Ecto neural progenitor cell (in vitro differentiated cells): ENCODE measurements at places on chromosomes 13 and 19.

GRCh38 chr19:46480415-46480814 lies 9.1 kb upstream of the PNMA8A start:
- DNase-seq, result no peak

GRCh38 chr13:113979791-113980471 lies 6.1 kb upstream of the C13orf46 start:
- no peak for DNase-seq

DNA sequence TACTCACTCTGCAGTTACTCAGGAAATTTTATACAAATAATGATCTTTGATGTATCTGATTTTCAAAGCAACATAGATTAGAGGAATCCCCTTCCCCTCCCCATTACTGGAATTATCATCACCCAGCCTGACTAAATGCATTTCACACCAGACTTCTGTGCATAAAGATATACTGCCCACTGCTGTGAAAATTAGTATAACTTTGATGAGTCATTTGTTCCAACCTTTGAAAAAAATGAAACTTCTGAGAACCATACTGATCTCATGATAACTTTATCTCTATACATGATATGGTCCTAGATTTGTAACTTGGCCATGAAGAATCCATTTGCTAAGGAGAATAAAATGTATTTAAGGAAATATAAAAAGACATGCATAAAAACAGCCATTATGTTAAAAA lies 63.9 kb downstream of the GPC6 start:
- DNase-seq, result no peak

DNA sequence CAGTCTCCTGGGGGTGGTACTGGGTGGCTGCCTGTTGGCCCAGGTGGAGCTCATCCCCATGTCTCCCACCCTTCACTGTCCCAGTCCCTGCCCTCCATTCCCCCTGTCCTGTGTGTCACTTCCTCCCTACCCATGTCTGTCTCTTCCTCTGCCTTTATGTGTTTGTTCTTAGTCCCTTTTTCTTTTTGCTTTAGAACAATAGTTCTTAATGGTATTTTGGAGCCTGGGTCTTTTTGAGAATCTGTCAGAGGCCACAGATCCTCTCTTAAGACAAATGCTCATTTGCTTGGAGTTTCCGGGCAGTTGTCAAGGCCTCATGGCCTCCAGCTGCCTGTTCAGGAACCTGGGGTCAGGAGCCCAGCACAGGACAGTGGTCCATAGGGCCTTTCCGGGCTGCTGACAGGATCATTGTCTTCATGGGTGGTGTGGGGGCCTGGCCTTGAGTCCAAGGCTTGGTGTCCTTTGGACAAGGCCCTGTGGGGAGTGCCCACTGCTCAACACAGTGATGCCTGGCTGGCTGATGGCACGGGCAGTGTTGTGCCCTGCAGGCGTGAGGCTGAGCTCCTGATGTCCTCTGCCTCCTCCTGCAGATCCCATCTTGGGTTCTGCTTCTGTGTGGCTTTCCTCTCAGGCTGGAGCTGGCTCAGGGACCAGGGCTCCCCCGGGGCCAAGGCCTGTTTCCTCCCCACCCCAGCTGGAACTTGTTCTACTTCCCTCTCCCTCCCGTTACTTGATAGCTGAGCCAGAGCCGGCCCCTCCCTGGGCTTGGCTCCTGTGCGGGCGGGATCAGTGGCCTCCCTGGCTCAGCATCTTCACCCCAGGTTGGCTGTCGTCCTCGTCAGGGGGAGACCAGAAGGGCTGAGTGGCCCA lies 3.5 kb downstream of the EGLN2 start:
- DNase-seq, result no peak

DNA sequence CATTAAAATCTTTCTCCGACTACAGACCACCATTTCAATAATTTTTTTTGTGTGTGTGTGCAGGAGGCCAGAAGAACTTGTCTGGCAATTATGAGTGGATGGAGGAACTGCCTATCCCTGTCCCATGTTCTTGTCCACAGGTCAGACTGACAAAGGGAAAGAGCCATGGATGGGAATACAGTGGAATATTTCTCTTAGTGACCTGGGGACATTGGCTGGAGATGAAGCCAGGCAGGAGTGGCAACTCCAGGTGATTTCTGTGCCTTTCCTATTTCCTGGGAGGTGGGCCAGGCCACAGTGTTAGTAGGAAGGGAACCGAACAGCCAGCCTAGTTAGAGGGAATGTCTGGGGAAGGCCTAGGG lies 3.7 kb downstream of the PSG9 start:
- no peak for DNase-seq

DNA sequence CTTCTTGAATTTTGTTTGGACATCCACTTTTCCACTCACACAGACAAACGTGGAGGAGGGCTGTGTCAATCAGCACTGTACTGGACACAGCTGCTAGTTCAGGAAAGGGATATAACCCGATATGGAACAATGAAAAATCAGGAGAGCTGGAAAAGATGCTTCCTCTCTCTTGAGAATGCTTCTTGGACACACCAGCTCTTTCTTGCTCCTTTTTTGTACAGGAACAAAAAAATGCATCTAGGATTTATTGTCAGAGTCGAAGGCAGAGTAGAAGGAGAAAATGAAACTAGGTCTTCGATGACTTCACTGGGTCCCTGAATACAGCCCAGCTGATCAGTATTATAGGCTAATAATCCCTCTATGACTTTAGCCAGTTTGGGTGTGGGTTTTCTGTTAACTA lies 62.2 kb downstream of the PEG3 start:
- no peak for DNase-seq

DNA sequence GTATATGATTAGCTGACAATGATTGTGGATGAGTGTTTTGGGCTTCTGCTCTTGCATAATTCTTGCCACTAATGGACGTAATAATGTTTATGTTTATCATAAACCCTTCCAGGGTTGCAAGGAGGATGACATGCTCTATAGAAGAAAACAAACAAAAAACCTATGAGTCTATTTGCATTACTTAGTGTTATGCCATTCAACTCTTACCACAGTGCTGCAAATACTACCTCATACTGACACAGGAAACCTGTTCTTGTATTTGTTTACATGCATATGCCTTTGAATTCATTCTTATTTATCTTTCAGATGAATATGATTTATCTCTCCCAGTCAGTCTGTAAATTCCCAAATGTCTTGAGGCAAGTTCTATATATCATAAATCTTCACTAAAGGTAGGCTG lies 39.6 kb upstream of the FREM2 start:
- no peak for DNase-seq

- DNase-seq, result no peak
Measured at GRCh38 chr13:50098693-50099092, 83.4 kb downstream of the KCNRG start.

GRCh38 chr19:13670846-13671245 lies 93.5 kb upstream of the MRI1 start:
- no peak for DNase-seq

DNA sequence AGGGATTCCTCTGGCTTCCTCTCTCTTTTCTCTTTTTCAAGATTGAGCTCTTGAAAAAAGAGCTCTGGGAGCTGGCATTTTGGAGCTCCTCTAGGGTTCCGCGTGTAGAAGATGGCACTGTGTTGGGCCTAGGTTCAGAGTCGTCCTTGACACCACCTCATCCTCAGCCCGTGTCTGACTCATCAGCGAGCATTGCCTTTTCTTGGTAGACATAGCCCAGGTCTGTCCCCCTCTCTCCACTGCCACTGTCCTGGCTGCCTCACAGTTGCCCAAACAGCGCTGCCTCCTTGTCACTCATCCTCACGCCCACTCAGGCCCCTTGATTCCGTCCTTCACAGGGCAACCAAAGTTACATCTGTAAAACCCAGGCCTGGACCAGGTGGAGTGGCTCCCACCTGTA lies 24.6 kb downstream of the PAK4 start:
- no peak for DNase-seq

DNA sequence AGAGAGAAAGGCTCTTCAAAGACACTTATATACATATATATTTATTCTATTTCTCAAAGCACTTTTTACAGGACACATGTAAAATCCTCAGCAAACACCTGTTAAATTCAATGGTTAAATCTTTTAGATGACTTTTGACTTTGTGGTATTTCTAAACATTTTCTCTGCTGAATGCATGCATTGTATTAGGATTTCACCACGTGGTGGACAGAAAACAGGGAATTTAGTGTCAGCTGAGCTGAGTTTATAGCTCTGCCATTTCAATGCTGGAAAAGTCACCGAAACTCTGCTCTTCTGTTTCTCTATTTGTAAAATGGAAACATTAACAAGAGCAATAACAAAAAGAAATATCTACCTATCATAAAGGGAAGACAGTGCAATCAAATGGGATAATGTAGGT lies 375.6 kb downstream of the ENOX1 start:
- DNase-seq, result no peak

DNA sequence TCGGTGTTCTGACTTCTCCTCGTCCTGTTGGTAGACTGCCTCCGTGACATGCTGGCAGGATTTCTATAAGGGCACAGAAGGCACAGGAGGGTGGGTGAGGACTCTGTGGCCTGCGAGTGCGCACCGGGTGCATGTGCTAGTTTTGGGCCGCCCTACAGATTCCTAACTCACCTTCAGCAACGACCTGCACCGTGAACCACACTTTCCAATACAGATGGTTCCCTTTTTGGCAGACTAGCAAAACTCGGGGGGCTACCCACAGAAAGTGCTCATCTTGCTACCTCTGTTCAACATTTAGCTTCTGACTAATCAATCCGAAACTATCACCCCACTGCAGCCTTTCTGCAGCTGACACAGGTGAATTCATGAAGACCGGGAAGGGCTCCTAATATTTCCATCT lies 14.1 kb upstream of the AMER2 start:
- no peak for DNase-seq

DNA sequence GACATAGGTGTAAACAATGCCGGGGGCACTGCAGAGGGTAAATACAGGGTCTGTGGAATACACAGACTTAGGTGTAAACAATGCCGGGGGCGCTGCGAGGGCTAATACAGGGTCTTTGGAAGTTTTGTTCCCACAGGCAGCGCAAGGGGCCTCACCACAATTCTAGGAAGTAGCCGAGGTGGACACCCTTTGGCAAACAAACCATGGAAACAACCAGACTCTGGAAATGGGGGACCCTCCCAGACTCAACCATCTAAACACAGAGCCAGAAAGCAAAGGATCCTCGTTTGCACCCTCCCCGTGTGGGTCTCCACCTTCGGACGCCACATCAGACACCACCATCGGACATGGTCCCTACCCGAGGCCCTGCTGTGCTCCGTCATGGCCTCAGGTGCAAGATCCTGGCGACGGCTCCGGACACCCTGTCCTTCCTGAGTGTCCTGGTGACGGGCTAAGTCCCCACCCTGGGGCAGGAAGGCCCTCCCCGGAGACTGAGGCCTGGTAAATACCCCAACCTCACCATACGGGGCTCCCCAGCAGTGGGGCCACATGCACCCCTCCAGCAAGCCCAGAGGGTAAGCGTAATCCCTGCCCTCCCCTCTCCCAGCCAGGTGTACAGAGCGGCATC lies 16.7 kb upstream of the PLPP2 start:
- no peak for DNase-seq

DNA sequence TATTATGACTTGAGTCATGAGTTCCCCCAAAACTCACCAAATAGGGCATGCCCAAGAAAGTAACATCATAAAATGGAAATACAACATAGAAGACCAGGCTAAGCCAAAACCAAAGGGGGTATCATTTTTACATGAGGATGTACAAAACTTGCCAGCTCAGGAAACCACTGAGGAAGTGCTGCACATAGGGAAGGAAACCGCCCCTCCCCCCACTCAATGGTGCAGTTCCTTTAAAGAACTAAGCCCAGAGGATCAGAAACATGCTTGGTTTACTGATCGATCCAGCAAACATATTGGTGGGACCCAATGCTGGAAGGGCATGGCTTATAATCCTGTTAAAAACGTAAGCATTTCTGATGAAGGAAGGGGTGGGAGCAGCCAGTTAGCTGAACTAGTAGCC lies 4.2 kb upstream of the ZNF486 start:
- no peak for DNase-seq

GRCh38 chr19:4795400-4795799 lies 3.9 kb downstream of the FEM1A start:
- no peak for DNase-seq

DNA sequence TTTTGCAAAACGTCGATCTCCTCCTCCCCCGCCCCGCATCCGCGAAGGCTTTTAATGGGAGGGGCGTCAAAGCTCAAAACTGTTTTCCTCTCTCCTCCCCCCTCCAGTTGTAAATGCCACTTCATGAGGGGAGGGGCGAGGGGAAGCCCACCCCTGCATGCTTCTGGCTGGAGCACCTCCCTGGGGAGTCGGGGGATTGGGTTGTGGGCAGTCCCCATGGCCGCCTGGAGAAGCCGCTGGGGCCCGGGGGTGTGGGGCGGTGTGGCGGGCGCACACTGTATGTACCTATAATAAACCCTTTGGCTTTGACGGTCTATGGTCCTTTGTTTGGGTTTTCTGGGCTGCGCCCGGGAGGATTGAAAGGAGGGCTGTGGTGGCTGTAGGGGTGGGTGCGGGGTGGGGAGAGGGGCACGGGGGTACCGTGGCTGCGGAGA lies 505 bp upstream of the SHKBP1 start:
- no peak for DNase-seq

- DNase-seq, result no peak
Measured at GRCh38 chr13:35723821-35724220, 247.3 kb upstream of the MAB21L1 start.

DNA sequence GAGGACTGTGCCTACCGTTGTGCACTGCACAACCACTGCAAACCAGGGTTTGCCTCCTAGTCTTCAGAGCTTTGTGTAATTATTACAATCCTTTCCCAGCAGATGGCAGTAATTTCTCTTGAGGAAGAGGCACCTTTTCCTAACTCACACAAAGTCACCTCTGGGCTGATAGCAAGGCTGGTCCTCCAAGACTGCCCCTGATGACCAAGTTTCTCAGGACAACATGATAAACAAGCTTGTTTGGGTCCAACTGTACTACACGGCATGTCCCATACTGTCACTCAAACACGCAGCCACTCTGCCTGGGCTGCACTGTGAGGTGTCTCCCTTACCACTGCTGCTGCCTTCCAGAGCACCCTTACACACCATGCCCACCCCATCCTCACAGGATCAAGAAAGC lies 39.3 kb downstream of the RFXAP start:
- no peak for DNase-seq

DNA sequence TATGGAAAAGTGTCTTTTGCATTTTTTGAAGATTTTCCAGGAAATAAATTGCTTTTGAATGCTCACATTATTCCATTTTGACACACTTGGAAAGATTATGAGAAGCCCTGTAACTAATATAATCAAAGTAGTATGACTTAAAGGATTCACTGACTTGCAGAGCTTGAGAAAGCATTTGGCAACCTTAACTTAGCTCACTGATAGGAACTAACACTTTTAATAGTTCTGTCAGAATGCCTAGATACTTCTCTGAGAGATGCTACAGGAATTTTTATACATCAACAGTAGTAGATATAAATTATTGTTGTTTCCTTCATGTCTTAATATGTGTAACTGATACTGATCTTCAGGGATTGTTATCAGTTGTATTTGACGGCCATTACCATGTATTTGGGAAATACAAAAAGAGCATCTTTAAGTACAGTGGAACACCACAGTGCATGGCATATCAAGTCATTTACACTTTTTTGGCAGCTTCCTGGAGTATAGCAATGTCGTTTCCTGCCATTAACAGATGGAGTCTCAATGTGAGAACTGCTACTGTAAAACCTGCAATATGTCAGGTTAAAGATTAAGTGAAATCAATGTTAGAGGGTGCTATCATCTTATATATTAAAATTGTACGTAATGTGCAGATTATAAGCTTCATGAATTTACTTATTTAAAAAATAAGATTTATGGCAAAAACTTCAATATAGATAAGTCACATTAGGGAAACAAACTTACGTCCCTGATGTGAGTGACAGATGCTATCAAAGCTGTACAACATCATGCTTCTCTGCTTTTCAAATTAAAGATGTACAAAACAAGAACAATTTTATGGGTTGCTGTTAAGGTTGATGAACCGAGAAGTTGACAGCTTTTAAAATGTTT lies 1159.8 kb upstream of the MIR17HG start:
- DNase-seq, result no peak
